ENCODE measurements at places on chromosomes 1 and 21.

DNA sequence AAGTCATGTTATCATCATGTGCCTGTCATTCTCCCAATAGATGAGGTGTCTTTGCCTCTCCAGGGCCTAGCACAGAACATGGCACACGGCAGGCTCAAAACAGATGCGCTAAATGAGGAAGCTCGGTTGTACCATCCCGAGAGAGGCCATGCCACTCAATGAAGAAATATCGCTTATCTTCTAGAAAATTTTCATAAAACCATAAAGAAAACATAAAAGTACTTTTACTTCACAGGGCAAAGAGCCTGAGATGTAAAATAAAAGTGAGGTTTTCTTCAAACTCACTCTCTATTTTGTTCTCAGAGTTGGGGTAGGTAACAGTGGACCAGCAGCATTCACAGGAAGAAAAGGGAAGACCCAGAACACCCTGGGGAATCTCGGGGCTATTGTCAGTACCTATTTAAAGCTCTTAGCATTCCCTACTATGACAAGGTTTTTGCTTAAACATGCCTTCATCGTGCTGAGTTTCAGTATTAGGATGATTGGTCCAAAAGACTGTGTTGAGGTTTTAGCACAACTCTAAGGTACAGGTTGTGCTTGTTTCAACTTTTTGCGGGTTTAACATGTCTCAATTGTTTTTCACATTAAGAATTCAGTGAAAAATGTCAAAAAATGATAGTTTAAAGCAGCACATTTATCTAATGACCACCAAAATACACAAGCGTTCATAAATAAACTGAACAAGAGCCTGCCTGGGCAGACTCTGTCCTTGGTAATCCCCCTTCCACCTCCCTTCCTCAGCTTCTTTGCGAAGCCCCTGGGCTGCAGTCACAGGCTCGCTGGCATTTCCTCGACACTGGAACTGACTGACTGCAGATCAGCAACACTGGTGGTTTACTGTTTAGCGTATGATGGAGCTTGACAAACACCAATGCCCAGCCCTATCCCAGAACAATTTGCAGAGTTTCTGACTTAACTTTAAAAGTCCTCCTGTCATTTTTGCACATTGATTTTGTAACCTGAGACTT lies 55.6 kb downstream of the COQ8A start:
- DNase-seq, result no peak

GRCh38 chr21:33069994-33070743 lies at the start of gene OLIG1:
TSS of gene OLIG1 (plus strand) at chr21:33070141. CDS start at chr21:33070247, 106 bp downstream.
- no peak for DNase-seq

DNA sequence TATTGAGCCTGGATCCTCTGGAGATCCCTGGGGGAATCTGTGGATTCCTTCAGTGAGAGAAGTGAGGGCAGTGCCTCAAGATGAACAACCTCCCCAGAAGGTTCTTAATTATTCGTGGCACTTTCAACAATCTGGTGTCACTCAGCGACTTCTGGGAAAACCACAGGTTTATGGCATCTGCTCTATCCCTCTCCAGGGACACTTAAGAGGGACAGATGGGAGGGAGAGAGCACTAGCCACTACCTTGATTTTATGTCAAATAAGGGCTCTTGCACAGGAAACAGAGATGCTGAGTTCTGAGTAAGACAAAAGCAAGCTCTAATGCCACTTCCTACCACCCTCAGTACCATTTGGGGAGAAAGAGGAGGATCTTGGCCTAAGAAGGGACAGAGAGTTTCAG lies 21.2 kb upstream of the CHI3L1 start:
- no peak for DNase-seq

GRCh38 chr1:101203820-101204540 lies 32.8 kb upstream of the S1PR1 start:
- peak; percentile 44 for DNase-seq

DNA sequence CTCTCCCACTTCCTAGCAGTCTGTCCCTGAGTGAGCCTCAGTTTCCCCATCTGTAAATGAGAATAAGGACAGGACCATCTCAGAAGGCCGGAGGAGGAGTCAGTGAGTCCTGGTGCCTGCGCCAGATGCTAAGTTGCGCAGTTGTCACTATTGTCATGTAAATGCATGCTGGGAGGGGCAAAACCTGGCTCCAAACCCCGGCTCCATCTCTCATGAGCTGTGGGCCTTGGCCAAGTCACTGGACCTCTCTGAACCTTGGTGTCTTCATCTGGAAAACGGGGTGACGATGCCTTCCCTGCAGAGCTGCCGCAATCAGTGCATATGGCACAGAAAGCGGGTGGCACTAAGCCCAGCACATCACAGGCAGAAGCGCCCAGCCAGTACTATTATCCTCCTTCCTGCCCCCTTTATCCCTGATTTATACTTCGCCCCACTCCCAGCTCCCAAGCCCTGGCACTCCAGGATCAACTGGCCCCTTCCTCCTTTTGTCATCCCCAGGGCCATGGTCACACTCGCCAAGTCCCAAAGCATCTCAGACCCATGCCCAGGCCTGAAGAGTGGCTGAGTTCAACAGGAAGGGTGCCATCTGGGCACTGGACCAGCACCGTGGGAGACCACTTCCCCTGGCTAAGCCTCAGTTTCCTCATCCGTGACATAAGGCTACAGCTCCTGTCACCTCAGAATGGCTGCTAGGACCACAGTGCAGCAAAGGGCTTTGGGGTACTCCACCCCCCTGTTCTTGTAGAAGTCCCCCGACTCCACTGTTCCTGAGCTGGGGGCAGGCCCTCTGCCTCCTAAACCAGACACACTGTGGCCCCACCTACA lies 4.3 kb upstream of the PLEKHG5 start:
- DNase-seq, result no peak

DNA sequence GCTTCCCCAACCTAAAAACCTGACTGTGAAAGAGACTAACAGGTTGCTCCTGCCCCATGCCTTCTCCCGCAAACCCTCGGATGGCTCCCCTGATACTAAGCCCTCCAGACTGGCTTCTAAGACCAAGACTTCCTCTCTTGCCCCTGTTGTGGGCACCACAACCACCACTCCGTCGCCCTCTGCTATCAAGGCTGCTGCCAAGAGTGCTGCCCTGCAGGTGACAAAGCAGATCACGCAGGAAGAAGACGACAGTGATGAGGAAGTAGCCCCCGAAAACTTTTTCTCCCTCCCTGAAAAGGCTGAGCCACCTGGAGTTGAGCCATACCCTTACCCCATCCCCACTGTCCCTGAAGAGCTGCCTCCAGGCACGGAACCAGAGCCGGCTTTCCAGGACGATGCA lies 19.3 kb downstream of the PRCC start:
- DNase-seq, result no peak

DNA sequence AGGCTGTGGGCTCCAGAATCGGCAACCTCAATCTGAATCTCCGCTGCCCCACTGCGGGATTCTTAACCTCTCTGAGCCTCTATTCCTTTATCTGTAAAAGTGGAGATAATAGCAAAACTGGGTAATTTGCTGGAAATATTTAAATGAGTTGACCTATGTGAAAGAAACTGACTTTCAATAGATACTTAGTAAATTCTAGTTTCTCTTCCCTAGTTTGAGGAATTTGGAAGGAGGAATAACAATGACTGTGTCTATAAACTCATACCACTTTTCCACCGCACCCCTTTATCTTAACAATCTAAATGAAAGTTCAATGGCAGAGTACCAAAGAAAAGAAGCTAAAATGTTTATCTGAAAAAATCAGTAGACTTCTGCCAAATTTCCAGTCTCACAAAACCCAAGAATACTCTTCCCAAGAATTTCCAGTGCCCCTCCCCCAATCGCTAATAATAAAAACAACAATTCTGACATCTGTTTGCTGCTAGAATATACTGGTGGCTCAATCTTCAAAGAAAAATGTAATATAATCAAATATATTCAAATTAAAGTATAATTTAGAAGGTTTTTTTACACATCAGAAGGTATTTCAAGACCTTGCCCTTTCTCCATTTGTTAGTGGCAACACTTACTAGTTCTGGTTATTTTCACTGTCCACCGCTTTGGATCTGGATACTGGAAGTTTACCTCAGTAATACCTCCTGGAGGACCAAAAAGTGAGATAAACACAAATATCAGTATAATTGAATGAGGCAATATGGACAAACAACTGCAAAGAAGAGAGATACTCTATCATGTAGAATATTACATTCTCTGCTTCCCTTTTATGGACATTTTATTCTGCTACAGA lies 171.2 kb downstream of the LTN1 start:
- DNase-seq, result no peak

DNA sequence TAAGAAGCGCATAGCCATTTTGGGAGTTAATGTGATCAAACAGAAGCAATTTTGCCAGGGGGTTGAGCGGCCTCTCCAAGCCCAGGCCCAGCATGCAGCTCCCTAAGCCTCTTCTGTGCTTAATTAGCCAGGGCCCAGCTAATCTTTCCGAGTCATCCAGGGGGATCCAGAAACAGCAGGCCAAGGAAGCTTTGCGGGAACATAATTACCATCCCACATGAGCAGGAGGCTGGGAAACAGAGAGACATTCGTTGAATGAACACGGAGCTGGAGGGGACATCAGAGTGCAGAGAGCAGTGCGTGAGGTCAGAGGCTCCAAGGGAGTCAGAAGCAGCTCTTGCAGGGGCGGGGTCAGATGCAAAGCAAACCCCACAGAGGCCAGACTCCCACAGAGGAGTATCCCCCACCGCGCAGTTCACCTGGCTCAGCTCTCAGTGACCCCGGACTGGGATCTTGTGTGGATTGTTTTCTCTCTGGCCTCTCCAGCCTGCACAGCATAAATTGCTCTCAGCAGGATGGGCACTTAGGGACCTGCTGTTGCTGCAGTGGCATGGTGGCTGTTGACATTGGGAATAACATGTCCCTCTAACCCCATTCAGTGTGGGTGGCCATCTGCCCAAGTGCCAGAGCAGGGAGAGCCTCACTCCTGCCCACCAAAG lies 657.4 kb downstream of the AJAP1 start:
- DNase-seq, result no peak

- DNase-seq, result no peak
Measured at GRCh38 chr1:246506367-246506673, 759 bp downstream of the SMYD3 start.

GRCh38 chr1:153533689-153534201 lies 2.0 kb downstream of the S100A6 start:
- DNase-seq, result no peak

DNA sequence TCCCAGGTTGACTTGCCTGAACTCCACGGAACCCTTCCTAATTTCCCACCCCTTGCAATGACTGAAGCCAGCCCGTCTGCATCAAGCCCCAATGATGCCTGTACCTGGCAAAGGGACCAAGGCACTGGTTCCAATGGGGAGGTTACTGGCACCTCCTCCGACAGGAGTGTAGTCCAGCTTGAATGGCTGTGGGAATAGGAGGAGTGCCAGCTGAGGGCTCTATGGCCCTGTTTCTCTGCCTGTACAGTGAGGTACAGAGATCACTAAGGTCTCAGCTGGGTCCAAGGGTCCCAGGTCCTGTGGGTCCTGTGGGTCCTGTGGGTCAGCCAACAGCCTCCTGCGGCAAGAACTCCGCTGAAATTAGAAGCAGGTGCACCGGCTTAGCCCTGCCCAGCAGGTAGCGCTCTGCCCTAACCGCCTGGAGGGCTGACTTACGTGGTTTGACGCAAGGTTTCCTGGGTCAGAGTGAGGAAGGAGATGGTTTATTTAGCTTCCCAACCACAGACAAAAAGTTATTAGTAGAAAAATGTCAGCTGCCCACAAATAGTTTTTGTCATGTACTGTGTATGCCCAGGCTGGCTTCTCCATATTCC lies 9.9 kb upstream of the SPRR4 start:
- DNase-seq, result no peak

DNA sequence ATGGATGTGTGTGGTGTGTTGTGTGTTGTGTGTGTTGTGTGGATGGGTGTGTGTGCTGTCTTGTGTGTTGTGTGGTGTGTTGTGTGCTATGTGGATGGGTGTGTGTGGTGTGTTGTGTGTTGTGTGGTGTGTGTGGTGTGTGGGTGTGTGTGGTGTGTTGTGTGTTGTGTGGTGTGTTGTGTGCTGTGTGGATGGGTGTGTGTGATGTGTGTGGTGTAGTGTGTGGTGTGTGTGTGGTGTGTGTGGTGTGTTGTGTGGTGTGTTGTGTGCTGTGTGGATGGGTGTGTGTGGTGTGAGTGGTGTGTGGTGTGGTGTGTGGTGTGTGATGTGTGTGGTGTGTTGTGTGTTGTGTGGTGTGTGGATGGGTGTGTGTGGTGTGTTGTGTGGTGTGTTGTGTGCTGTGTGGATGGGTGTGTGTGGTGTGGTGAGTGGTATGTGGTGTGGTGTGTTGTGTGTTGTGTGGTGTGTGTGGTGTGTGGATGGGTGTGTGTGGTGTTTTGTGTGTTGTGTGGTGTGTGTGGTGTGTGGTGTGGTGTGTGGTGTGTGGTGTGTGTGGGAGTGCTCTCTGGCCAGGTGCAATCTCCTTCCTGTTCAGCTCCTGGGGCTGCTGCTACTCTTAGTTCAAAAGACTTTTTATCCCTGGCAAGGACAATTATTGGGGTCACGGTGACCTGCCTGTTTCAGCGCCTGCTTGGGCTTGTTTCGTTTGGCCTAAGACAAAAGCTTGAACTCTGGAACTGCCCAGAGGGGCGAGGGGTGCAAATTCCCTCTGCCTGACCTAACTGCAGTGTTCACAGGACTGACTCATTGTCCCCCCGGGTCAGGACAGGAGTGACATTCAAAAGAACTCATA lies 101.1 kb downstream of the UBIAD1 start:
- DNase-seq, result no peak

- DNase-seq, result no peak
Measured at GRCh38 chr1:186179231-186179630, 195.8 kb downstream of the TPR start.

- DNase-seq, result no peak
Measured at GRCh38 chr1:108199201-108199691, 897 bp downstream of the SLC25A24 start.

DNA sequence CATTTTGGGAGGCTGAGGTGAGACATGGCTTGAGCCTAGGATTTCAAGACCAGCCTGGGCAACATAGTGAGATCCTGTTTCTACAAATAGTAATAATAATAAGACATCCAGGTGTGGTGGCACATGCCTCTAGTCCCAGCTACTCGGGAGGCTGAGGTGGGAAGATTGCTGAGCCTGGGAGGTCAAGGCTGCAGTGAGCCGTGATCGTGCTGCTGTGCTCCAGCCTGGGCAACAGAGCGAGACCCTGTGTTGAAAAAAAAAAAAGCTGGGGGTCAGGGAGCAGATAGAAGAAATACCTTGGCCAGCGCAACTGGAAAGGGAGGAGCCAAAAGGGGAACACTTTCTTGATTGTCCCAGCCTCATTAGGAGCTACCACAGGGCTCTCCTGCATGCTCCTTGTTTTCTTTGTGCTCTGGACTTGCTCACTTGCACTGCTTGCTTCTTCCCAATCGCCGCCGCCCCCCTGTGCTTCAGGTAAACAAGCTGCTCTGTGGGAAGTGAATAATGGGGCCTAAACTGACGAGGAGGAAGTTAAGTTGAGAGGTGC lies 31.1 kb downstream of the PBX1 start:
- DNase-seq, result no peak

GRCh38 chr21:40723317-40723716 lies 123.6 kb downstream of the DSCAM start:
- no peak for DNase-seq

DNA sequence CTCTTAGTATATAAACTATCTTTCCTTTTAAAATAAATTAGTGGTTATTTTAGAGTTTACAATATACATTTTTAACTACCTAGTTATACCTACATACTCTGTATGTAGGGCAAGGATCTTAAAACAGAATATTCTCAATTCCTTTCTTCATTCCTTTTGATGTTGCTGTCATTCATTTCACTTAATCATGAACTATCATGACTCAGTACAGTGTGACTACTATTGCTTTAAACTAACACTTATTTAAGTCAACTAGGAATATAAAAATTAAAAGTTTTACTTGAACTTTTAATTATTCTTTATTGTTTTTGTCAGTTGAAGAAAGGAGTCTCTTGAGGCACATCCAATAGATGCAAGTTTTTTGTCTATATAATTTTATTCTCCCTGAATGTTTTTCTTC lies 726.4 kb downstream of the BRINP3 start:
- DNase-seq, result no peak

- DNase-seq, result no peak
Measured at GRCh38 chr1:149884433-149885338, 14.7 kb upstream of the BOLA1 start.

All from AG04449 (cell line).